Jurkat, Clone E6-1 (cell line): ENCODE measurements at places on chromosomes 13 and 19.

GRCh38 chr19:31903979-31904378 is 441.4 kb upstream of the ZNF507 start:
- DNase-seq = no peak

GRCh38 chr13:109383683-109384082 is 402.7 kb downstream of the IRS2 start:
- no peak for DNase-seq

- DNase-seq = no peak
Measured at GRCh38 chr13:106533101-106533942, 2.1 kb downstream of the EFNB2 start.

GRCh38 chr13:28320884-28321574 is 173.9 kb downstream of the FLT1 start:
- DNase-seq = no peak

GRCh38 chr19:29724102-29724641 is 9.1 kb upstream of the C19orf12 start:
- no peak for DNase-seq

GRCh38 chr19:42149447-42150202 is 17.4 kb upstream of the POU2F2 start:
- DNase-seq = no peak

GRCh38 chr13:23848019-23848418 is 41.2 kb downstream of the MIPEP start:
- no peak for DNase-seq

DNA sequence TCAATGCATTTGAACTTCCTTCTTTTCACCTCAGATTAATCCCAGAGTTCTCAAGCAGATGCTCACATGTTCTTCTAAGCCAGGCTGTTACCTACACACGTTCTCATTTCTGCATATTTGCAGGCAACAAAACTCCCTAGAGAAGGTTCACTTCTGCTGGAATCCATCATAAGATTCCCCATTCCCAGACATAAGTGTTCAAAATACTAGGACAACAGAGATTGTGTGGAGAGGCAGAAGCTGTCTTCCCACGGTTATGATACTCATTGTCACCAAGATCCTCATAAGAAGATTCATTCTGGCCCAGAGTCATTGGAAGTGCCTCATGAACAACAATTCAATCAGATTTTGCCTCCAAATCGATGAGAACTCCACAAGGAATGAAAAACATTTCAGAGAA is 931.6 kb upstream of the MIR17HG start:
- no peak for DNase-seq
